ENCODE measurements at places on chromosomes 4 and X. TPM values are rescaled to one million over a fixed set of nuclear protein-coding genes. Genes with fewer than 3 reads are reported as not detected.

Gene THAP9
- total RNA-seq: 5.5 TPM

Gene ERCC6L
- 0.14 TPM for total RNA-seq

Gene FGD1
- 6.4 TPM for total RNA-seq

GRCh38 chr4:139523076-139523475 is 32.9 kb downstream of the SETD7 start:
- no peak for DNase-seq

DNA sequence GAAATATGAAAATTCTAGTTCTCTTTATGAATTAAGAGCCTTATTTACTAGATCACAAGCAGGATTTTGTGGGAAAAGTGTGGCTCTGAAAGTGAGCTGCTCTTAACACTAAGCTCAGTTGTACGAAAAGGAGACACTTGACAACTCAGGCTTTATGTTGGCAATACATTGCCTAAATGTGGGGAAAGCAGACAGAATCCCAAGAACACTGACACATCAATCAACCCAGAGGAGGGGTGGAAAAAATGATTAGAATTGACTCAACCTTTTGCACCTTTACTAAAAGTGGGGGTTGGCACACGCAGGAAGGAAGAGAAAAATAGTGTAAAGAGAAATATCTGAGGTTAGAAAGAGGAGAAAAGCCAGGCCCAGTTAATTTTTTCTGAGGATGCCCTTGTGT is 61.6 kb downstream of the CHST7 start:
- no peak for DNase-seq

GRCh38 chr4:56859841-56860240 is 38.3 kb upstream of the SPINK2 start:
- no peak for DNase-seq

DNA sequence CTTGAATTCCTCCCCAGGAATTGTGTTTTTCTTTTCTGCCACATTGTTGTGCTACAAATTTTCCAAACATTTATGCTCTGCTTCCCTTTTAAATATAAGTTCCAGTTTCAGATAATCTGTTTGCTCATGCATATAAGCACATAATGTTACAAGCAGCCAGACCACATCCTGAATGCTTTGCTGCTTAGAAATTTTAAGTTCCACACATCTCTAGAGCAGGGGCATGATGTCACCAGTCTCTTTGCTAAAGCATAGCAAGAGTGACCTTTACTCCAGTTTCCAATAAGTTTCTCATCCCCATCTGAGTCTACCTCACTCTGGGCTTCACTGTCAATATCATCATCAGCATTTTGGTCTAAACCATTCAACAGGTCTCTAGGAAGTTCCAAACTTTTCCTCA is 932.5 kb downstream of the SH3BGRL start:
- no peak for DNase-seq
